Epithelial cell of esophagus (primary cell): ENCODE measurements at places on chromosomes 7 and 10.

DNA sequence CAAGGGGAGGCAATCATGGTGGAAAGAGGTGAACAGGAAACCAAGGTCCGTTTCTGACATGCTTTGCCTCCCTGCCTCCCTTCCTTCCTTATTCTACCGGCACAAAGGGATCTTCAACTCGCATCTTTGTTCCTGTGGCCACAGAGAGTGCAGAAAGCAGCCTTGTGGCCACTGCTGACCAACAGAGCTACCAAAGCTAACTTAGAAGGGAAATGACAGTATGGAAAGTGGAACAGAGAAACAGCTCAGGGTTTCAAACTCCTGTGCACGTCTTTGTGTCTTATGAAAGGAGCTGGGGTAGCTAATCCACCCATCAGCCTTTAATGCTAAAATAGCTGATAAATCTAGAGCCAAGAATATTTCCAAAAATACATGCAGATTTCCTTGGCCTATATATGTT is 588.0 kb downstream of the SORCS1 start:
- no peak for DNase-seq

DNA sequence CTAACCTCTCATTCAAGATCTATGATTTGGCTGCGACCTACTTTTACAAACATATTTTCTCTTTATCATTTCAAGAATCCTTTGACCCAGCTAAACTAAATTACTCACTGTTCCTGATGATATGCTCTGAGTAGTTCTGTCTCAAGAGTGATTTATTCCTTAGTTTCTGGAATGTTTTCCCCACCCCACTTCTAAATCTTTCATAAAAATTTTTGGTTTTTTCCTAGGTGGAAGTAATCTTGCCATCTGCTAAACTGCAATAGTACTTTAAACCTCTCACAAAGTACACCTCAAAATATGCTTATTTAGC is 170.8 kb downstream of the DNAJC1 start:
- DNase-seq, result no peak

GRCh38 chr7:2032876-2033407 is 199.8 kb downstream of the MAD1L1 start:
- DNase-seq, result no peak

DNA sequence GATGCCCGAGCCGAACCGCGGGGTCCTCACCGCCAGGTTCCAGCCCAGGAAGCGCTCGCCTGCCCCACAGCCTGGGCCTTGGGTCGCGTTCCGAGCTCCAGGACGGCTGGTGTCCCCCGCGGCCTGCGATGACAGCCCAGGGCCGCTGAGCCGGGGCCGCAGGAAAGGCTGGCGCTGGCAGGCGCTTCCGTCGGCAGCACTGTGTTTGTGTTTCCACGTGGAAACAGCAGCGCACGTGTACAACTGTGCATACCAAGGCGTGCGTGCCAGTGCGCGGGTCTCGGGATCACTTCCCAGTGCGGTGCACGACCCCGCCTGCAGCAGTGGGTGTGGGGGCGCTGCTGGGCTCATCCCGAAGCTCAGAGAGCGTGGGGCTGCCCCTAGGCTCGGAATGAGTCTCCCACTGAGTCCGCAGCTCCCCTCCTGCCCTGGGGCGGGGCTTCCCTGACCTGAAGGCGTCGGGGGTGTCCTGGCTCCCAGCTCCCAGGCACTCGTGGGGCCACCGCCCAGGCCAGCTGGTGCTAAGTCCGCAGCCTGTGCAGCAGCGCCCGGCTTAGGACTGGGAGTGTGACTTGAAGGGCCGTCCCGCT is 17.2 kb downstream of the AP5Z1 start:
- no peak for DNase-seq
